Lung (tissue), 17 donors: ENCODE measurements at places on chromosomes 4 and X. TPM values are rescaled to one million over a fixed set of nuclear protein-coding genes. Genes with fewer than 3 reads are reported as not detected.

GRCh38 chr4:93501946-93502345 lies 326.6 kb upstream of the ATOH1 start:
- no peaks in the 10 kb centered on the region for H3K36me3 ChIP-seq
- H3K27ac ChIP-seq: no peak overlapping the region
- no peaks in the 10 kb centered on the region for H3K27me3 ChIP-seq
- H3K4me3 ChIP-seq: no peak overlapping the region
- H3K4me1 ChIP-seq: no peaks in the 10 kb centered on the region

GRCh38 chrX:110097920-110098319 lies 95.0 kb downstream of the TMEM164 start:
- H3K4me3 ChIP-seq: no peak overlapping the region
- H3K4me1 ChIP-seq: no peaks in the 10 kb centered on the region
- no peak overlapping the region for H3K27ac ChIP-seq

GRCh38 chr4:139501927-139502899 lies 48.3 kb downstream of the RAB33B start:
- H3K4me3 ChIP-seq: no peak overlapping the region
- no peaks in the 10 kb centered on the region for H3K27me3 ChIP-seq
- no peak for DNase-seq
- H3K4me1 ChIP-seq: peaks cover 2% of the 10 kb centered on the region
- H3K27ac ChIP-seq: no peak overlapping the region

DNA sequence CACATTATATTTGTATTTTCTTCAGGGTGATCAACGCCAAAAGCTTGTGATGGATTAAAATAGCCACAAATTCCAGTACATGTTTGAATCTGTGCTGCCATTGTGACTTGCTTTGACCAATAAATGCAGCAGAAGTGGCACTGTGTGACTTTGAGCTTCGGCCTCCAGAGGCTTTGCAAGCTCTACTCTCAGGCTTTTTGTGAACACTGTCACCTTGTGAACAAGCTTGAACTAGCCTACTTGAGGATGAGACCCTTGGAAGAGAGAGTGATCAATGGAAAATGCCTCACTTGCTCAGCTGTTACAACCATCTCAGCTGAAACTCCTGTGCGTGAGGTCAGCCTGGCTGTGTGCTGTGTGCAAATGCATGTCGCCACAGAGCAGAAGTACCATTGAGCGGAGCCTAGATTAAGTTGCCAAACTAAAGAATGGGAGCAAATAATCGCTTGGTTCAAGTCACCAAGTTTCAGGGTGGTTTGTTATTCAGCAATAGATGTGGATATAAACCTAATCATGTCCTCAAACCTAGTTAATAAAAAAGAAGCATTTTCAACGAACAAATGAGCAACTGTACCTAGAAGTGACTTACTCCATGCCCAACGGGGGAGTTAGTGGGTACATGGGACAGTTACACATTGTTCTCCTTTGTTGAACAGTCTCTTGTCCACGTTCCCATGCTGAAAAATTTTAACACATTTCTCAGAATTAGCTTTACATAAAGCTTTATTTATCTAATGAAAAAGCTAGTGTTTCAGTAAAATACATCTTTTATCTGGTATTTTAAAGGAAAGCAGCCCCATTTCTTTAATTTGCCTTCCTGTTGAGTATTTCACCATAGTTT lies 23.5 kb downstream of the NOA1 start:
- no peaks in the 10 kb centered on the region for H3K36me3 ChIP-seq
- H3K27me3 ChIP-seq: no peaks in the 10 kb centered on the region
- no peak overlapping the region for H3K4me3 ChIP-seq
- no peak for DNase-seq
- no peaks in the 10 kb centered on the region for H3K4me1 ChIP-seq

GRCh38 chr4:48116582-48116981 lies 17.5 kb downstream of the TXK start:
- H3K27me3 ChIP-seq: no peaks in the 10 kb centered on the region
- no peaks in the 10 kb centered on the region for H3K36me3 ChIP-seq
- no peak overlapping the region for H3K4me3 ChIP-seq
- peaks cover 5% of the 10 kb centered on the region for H3K4me1 ChIP-seq

- no peak overlapping the region for H3K4me3 ChIP-seq
- H3K27ac ChIP-seq: no peak overlapping the region
- no peak for DNase-seq
- H3K4me1 ChIP-seq: no peaks in the 10 kb centered on the region
- H3K36me3 ChIP-seq: no peaks in the 10 kb centered on the region
Observed at GRCh38 chr4:34731070-34731469, 1513.2 kb downstream of the ARAP2 start.

GRCh38 chr4:2296631-2297601 lies 35.0 kb upstream of the MXD4 start:
- no peaks in the 10 kb centered on the region for H3K36me3 ChIP-seq
- H3K27me3 ChIP-seq: no peaks in the 10 kb centered on the region
- H3K27ac ChIP-seq: no peak overlapping the region
- H3K4me3 ChIP-seq: no peak overlapping the region
- no peaks in the 10 kb centered on the region for H3K4me1 ChIP-seq

DNA sequence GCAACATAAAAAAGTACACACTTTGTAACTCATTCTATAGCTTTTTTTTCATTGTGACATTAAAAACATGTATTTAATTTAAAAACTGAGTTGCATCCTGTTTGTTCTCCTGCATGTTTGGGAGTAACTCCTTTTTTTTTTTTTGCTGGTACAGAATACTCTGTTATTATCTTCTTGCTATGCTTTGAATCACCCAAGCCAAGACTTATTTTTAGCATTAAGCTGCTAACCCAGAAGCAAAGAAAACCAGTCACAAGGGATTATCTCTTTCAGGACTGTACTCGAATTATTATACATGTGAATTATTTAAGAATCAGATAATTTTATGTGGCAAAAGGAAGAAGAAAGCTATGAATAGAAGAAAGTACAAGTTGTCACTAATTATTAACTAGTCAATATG lies 194.9 kb downstream of the ADAMTS3 start:
- no peaks in the 10 kb centered on the region for H3K27me3 ChIP-seq
- H3K36me3 ChIP-seq: no peaks in the 10 kb centered on the region
- no peak overlapping the region for H3K4me3 ChIP-seq
- H3K27ac ChIP-seq: no peak overlapping the region
- DNase-seq: no peak

GRCh38 chrX:42195506-42195905 lies 272.2 kb upstream of the CASK start:
- no peak for DNase-seq
- H3K36me3 ChIP-seq: no peaks in the 10 kb centered on the region
- H3K27ac ChIP-seq: no peak overlapping the region
- H3K4me3 ChIP-seq: no peak overlapping the region

Gene BEND2
- total RNA-seq: not detected

Gene LUZP4
- not detected for total RNA-seq

Gene NAP1L3
- 5.7 TPM for total RNA-seq

Gene RASSF6
- 7.6 TPM for total RNA-seq

Gene KIT
- total RNA-seq: 25.7 TPM

Gene ASB12
- 0.46 TPM for total RNA-seq
